ENCODE measurements at places on chromosomes 7 and 10.
A peak's percentile ranks its signal among the peaks of the same experiment; 100 is the strongest.

- DNase-seq = no peak
These were observed 147.0 kb downstream of the ARID5B start for GRCh38 chr10:62048470-62048869.

GRCh38 chr7:147646568-147646967 is 944.0 kb upstream of the C7orf33 start:
- no peak for DNase-seq

GRCh38 chr7:15848362-15848761 is 161.9 kb upstream of the MEOX2 start:
- no peak for DNase-seq

- no peak for DNase-seq
These were observed 9.6 kb downstream of the DENND2A start for GRCh38 chr7:140631021-140631420.

- DNase-seq = no peak
These were observed 124.5 kb downstream of the BAMBI start for GRCh38 chr10:28801869-28802268.

DNA sequence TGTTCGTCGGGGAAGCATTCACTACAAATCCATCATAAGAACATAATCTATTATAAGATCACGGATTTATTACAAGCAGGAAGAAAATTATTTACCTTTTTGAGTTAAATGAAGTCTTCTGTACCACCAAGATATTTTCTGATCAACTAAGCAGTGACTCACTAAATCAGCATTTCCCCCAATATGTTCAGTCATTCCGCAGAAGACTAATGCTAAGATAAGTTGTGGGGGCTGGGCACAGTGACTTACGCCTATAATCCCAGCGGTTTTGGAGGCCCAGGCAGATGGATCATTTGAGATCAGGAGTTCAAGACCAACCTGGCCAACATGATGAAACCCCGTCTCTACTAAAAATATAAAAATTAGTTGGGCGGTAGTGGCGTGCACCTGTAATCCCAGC is 144.2 kb upstream of the EGR2 start:
- no peak for DNase-seq

DNA sequence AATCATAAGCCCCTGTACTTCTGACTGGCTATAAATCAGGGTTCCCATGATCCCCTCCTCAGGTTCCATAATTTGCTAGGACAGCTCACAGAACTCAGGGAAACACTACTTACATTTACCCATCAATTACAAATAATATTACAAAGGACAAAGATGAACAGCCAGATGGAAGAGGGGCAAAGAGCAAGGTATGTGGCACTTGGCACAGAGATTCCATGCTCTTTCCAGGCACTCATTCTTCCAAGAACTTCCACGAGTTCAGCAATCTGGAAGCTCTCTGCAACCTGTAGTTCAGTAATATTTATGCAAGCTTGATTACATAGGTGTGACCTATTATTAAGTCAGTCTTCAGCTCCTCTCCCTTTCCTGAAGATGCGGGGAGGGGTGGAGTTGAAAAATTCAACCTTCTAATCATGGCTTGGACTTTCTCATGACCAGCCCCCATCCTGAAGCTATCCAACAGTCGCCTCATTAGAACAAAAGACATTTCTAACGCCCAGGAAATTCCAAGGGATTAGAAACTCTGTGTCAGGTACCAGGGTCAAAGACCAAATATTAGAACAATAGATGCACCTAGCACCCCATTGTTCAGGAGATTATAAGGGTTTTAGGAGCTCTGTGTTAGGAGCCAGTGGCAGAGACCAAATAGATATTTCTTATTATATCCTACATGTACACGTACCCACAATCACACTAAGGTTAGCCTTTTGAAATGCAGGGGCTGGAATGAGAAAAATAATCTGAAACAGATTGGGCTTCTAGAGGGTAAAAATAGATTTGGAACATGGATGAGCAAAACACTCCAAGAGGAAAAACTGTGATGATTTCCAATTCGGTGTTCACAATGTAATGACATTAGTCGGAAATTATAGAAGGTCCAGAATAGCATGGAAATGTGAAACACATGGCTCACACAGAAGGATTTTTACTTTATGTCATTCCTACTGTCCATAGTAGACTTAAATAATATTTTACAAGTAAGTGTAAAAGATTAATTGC is 7.0 kb downstream of the ANKMY2 start:
- no peak for DNase-seq

GRCh38 chr7:47045207-47046051 is 536.5 kb downstream of the TNS3 start:
- no peak for DNase-seq

GRCh38 chr10:5613481-5614154 is 52.8 kb downstream of the ASB13 start:
- DNase-seq = no peak

- no peak for DNase-seq
These were observed 20.1 kb upstream of the ITPRID1 start for GRCh38 chr7:31493714-31494181.

DNA sequence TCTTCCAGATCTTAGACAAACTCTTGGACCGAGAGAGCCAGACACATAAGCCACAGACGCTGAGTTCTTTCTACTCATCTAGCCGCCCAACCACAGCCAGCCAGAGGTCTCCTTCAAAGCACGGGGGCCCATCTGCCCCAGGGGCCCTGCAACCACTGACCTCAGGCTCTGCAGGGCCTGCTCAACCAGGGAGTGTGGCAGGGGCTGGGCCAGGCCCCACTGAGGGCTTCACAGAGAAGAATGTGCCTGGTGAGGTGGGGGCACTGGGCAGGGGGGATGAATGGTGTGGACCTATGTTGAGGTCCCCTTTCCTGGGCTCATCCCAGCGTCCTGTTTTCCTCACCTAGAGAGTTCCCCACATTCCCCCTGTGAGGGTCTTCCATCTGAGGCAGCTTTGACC is 11.4 kb downstream of the ZSWIM8 start:
- no peak for DNase-seq

DNA sequence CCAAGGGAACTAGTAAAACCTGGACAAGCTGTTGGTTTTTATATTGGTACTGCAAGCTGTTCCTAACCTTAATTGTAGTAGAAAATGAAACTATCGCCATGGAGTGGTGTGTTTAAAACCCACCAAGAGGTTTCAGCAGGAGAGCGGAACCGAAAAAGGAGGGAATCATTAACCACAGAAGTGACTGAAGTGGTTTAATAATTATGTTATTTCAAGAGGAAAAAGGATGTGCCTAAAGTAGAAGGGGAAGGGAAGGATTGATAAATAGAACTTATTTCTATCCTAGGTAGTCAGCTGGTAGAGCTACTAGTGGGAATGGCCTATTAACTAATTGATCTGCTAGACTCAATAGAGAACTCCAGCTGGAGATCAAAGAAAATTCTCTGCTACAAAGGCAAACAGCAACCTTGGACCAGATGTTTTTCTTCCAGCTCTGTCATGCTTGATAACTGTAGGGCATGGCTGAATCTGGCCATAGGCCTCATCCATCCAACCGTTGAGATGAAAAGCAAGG is 91.8 kb downstream of the BAMBI start:
- DNase-seq = peak; percentile 12

GRCh38 chr10:72260976-72261783 is 12.5 kb upstream of the DDIT4 start:
- no peak for DNase-seq

GRCh38 chr7:4361774-4362173 is 320.3 kb upstream of the FOXK1 start:
- no peak for DNase-seq

DNA sequence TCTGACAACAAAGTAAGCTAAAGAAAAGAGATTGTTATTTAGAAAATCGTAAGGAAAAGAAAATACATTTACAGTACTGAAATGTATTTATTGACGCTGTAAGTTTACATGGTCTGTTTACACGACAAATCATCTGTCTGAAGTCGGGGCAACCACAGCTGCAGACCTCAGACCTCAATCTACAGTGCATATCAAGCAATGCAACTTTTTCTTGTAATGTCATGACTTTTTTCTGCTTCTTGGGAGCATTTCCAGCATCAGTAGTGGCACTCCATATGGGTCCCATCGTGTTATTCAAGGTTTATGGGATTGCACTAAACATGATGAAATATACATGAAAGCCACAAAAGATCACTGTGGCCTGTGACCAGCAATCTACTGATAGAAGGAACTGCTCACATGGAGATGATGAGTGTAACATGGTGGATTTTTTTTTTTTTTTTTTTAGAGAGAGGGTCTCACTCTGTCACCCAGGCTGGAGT is 77.1 kb downstream of the MTPN start:
- no peak for DNase-seq

DNA sequence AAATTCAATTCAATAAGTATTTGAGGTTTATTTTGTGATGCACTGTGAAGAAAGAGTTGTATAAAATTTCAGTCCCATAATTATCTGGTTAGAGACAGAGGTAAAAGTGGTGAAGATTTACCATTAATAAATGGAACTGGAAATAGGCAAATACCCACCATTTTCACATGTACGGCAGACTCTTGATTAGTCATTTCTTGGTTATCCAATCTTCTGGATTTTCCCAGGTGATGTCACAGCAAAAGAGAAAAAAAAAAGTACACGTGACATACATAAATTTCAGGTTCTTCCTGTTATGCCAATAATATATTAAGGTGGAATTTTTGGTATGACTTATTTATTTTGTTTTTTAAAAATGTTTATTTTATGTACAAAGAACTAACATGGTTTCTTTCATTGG is 26.8 kb downstream of the NT5C3A start:
- no peak for DNase-seq

All from HuH-7.5 (cell line).